ENCODE measurements at places on chromosomes 12 and 14.

GRCh38 chr12:52926596-52927234, 21.8 kb upstream of the KRT8 start:
- DNase-seq: no peak

DNA sequence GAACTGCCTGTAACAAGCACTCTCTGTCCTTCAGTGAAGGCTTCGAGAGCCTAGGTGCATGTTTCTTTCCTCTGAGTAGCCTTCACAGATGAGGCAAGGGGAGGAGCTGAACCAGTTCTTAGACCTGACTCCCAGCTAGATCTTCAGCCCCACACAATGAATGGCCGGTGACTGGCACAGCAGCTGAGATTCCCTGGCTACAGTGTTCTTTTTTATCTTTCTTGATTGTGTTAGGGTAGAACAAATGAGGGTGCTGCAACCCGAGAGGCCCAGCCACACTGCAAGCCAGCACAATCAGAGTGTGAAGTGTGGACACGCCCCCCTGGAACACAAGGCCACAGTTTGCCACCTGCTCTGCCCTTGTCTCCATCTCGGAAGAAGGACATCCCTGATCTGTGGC, 19.1 kb upstream of the COL2A1 start:
- no peak for DNase-seq

GRCh38 chr12:114013575-114014345, 47.6 kb upstream of the RBM19 start:
- peak; percentile 9 for DNase-seq

- DNase-seq: no peak
These were observed 99.3 kb downstream of the SINHCAF start for GRCh38 chr12:31226639-31227038.

DNA sequence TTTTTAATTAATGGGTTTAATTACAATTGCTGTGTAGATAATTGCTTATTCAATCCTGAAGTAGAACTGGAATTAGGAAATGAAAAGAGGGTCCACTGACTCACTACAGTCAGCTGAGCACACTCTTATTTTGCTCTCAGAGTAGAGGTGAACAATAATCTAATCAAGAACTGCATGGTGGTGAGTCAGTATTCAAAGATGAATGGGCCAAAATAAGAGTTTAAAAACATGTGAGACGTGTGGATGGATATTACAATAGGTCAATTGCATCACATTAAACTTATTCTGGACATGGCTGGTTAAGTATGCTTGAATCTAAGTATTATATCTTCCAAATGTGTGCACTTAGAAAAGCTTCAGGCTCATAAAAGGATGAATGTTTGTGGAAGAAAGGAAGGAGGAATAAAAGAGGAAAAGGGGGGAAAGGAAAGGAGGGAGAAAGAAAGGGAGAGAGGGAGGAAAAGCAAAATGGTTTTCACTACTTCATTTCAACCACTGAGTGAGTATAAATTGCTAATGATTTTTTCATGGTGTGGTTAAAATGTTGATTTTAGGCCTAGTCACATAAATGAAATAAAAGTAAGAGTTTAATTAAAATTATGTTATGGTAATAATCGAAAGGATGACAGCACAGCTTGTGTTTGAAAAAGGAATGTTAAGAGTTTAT, 27.0 kb upstream of the EEA1 start:
- DNase-seq: peak; percentile 89

DNA sequence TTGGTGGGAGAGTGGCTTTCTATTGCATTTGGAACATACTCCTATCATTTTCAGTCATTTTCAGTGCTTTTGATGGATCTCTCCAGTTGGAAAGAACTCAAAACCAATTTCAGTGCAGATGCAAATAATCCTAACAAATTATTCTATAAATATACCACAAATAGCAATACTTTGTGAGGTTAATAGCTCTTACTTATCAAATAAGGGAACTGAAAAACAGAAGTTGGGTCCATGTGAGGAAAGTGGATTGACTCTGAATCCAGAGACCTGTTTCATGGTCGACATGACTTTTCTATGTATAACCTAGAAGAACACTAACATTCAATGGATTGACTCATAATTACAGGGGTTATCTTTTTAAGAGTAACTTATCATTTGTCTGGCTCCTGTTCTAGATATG, 248.6 kb downstream of the EGLN3 start:
- DNase-seq: no peak

DNA sequence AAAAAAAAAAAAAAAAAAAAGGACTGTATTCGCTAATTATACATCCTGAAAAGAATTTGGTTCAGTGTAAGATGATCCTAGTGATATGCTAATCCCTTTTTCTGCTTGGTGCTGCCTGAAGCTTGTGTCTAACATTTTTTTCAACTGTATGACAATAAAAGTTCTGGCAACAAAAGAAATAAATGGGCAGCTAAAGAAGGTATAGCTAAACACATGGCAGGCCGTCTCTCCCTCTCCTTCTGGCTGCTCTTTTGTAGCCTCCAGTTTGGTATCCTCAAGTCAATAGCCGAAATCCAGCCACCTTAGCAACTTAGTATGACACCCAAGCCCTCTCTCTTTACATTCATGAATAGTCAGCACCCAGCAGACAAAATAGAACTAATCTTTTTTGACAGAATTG, 198.3 kb upstream of the OTX2 start:
- DNase-seq: no peak
